SW480 (cell line): ENCODE measurements at places on chromosomes 12 and 14.

DNA sequence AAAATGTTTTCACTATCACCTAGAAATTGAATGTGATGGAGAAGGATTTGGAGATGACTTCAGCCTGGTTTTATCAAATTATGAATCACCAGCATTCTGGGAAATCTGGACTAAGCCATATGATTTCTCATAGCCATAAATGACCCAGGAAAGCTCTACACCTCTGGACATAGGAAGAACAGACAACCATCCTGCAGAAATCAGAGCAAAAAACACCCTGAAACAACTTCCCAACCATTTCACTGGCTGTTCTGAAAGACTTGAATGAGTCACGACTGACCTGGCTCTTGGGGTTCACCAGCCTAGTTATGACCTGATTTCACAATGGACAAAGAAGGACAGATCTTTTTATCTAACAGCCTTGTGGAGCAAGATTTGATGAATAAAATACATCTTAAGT is 123.8 kb downstream of the KCNH5 start:
- DNase-seq: no peak

GRCh38 chr14:77838831-77839511 is 39.1 kb downstream of the ADCK1 start:
- DNase-seq: no peak

GRCh38 chr14:42488965-42489364 is 882.3 kb downstream of the LRFN5 start:
- DNase-seq: no peak

GRCh38 chr12:105359856-105360255 is 29.4 kb downstream of the C12orf75 start:
- DNase-seq: no peak

- no peak for DNase-seq
Observed at GRCh38 chr14:72996916-72997315, 30.0 kb downstream of the ZFYVE1 start.

GRCh38 chr12:29176941-29177340 is 27.9 kb downstream of the FAR2 start:
- DNase-seq: no peak

GRCh38 chr12:124928095-124928911 is 13.9 kb upstream of the UBC start:
- peak; percentile 98 for DNase-seq

GRCh38 chr14:95483309-95484165 is 32.9 kb downstream of the SYNE3 start:
- peak; percentile 94 for DNase-seq

- DNase-seq: no peak
Observed at GRCh38 chr12:124661341-124661740, 93.9 kb upstream of the NCOR2 start.

GRCh38 chr14:68586896-68587751 is 205.7 kb downstream of the ZFP36L1 start:
- no peak for DNase-seq

DNA sequence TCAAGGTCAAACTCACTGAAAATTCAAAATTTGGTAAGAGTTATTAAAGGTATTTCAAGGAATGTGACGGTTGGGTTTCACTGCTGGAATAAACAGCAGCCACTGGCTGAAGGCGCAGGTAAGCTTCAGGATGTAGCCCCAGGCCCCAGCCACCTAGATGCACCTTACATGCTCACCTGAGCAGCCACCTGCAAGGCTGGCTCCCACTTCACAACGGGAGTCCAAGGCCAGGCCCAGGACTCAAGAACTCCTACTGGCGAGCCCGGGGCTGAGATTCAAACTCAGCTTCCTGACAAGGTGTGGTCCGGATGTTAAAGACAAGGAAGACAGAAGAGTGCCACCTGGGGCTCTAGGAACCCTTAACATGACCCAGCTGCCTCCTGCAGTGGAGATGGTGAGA is 78.4 kb downstream of the ITPK1 start:
- peak; percentile 60 for DNase-seq

DNA sequence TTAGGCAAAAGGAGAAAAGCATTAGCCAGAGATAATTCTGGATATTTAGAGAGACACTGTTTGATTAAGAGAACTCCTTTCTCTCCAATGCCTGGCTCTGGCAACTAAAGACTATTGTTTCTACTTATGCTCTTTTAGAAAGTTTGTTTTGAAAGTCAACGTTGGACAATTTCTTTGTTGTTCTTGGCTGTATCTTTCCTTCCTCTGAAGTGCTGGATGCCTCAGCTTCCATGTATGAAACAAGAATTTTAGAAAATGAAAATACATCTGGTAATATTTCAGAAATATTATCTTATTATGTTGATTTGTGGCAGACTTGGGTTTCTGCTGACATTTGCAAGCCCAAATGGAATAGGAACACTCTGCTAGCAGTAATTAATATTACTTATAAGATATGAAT is 382.6 kb downstream of the SNAPC1 start:
- DNase-seq: no peak

DNA sequence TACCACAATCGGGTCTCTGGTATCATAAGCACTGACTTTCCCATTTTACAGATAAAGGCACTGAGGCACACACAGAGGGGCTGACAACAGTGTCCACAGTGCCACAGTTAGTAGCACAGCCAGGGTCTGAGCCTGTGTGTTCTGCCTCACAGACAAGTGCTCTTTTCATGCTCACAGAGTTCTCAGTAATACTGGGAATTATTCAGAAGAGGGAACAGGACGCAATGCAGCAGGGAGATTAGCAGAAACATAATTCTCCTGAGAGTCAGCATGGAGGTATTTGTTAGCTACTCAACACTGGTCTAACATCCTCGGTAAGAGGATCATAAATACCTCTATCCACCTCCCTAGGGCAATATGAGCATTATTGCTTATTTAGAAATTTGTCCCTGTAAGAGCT is 219.3 kb upstream of the EEA1 start:
- DNase-seq: no peak

DNA sequence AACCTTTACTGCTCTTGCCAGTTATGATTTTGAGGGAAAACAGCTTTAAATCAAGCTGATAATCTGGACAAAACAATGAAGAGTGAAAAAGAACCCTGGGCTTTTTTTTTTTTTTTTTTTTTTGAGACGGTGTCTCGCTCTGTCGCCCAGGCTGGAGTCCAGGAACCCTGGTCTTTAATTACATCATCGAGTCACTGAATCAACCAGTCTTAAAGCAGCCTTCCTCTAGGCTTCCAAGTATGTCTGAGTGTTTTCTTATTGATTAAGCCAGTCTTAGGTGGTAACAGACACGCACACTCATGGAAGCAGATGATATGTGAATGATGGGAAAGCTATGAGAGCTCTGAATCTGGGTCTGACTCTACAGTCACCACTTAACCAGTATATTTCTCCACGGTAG is 5.9 kb upstream of the VCPKMT start:
- no peak for DNase-seq

DNA sequence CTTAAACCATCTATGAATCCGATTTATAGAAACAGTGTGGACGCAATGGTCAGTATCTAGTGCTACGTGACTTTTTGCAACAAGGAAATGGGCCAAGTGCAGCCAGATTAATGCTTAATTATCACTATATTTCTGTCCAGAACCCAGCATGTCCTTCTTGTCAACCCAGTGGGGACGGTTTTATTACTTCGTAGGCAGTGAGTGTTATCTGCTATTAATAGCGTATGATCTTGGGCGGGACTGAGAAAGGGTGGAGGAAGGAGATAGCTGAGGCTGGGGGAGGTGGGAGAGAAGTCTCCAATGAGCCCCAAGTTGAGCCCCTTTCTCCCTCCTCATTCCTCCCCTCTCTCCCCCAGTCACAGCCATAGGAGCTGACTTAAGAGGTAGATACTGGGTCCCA is 59.7 kb upstream of the FAM222A start:
- no peak for DNase-seq

GRCh38 chr12:94988471-94988870 is 15.0 kb downstream of the NDUFA12 start:
- no peak for DNase-seq

DNA sequence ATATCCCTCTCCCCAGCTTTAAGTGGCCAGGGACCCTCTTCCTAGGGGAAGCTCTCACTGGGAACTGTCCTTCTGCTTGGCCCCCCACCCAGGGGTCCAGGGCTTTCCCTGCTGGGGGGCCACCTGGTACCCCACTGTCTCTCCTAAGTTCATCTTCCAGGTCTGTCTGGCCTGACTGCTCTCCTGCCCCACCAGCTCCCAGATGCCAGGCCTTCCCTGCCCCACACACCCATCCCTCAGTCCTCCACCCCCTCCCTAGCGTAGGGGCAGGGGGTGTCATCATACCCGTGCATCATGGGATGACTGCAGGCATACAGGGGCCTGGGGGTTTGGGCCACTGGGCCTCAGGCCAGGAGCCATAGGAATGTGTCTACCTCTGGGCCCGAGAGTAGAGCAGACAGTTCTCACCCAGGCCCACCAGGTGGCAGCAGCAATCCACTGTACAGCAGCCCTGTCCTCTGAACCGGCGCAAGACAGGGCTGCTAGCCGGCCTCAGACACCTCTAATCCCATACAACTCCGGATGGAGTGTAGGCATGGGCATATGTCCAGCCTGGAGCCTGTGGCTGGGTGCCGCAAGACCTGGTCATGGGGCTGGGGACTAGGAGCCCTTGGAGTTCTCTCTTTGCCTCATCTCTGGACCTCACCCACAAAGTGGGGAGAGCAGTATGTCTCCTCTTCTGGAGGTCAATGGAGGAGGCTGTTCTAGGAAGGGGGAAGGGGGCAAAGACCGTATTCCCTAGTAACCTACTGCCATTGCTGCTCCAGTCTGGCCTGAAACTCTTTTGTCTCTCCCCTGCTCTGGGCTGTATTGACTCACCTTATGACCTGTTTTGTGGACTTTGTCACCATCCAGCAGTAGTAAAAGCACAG is 10.0 kb upstream of the SMARCD1 start:
- DNase-seq: peak; percentile 72
